ENCODE measurements at places on chromosomes 4 and X.

DNA sequence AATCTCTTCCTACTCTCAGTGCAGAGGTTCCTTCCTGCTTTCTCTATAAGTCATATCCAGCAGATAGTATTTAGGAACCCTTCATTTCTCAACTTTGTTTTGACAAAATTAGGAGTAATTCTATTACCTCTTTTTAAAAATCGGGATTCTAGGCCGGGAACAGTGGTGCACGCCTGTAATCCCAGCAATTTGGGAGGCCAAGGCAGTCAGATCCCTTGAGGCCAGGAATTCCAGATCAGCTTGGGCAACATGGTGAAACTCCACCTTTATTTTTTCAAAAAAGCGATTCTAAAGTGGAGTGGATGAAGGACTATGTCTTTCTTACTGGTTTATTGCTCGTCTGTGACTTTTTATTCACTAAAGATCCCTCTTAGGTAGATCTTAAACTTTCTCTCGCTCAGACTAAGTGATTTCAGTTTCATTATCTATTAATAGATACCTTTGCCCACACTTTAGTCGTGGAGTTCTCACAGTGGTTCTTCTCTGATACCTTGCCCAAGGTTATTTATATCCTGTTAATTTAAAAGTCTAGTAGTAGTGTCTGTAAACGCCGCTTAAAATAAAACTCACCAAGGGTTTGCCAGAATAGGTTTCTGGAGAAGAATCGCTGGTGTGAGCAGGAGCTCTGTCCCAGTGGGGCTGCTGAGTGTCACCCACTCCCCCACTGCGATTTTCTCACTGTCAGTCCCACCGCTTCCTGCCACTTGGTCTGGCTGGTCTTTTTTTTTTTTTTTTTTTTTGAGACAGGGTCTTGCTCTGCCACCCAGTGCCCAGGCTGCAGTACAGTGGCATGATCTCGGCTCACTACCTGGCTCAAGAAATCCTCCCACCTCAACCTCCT lies 27.0 kb upstream of the TMEM131L start:
- no peaks in the 10 kb centered on the region for H3K27me3 ChIP-seq
- H3K27ac ChIP-seq = no peak overlapping the region
- no peak for DNase-seq
- H3K4me1 ChIP-seq = no peaks in the 10 kb centered on the region
- H3K36me3 ChIP-seq = no peaks in the 10 kb centered on the region

DNA sequence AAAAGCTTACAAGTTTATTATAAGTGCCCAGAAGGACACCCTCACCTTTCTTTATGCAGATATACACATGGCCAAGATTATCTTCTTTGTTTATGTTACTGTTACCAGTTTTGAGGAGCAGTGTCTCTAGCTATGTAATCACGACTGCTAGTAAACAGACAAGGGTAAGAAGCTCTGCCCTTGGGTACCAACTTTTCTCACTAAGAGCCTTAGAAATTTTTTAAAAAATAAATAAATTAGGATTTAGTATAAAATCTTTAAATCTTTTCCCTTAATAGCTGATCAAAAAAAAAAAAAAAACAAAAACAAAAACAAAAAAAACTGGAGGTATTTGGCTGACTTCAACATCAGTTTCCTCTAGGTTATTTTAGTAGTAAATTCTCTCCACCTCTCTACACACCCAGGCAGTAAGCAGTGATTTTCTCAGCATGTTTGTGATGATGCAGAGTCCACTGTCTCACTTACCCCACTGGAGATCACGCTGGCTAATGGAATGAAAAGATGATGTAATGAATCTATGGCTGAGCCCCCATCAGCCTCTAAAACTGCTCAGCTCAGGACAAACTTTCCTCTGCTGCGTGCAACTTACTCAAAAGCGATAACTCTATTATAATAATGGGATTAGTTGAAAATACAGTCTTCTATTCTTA lies 125.9 kb downstream of the FRYL start:
- H3K4me3 ChIP-seq = no peak overlapping the region
- no peak overlapping the region for H3K27ac ChIP-seq

DNA sequence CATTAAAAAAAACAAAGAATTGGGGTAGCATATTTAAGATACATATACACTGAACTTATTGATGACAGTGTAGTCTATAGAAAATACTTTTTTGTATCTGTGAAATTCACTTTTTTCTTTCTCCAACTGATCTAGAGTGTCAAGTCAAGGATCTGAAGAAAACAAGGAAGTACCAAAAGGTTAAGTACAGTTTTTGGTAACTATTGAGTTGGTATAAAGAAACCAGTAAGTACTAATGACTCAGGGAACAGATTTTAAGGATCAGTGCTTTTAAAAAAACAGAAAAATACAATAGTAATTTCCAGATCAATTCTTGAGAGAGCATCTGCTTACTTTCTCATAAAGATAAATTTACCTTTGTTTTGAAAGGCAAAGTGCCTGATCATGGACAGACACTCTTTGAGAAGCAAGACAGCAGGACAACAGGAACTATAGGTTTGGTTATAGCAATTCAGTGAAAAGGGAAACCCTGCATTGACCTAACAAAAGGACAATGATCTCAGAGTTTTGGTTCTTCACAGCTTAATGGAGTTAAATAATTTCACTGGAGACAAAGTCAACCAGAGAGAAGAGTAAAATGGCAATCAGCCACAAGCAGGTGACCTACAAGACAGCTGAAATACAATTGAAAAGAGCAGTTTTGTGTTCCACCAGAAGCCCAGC lies 23.4 kb downstream of the TRMT10A start:
- no peak for DNase-seq
- H3K4me3 ChIP-seq = no peak overlapping the region
- H3K27ac ChIP-seq = no peak overlapping the region
- no peaks in the 10 kb centered on the region for H3K36me3 ChIP-seq

DNA sequence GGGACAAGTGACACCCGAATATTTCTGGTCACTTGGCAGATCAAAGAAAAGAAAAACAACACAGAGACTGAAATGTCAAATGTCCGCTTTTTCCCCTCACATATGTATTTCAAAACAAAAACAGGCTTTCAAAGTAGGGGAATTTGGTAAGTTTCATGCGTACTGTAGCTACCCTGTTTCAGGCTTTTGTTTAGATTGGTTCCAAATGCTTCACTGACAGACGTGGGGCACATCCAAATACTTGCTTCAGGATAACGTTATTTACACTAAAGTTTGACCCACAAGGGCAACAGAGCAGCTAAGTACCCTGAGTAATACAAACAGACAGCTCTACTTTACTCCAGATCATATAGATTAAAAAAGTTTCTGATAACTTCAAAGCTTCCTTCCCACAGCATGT lies 804.5 kb upstream of the POU3F4 start:
- no peaks in the 10 kb centered on the region for H3K36me3 ChIP-seq
- no peaks in the 10 kb centered on the region for H3K27me3 ChIP-seq
- DNase-seq = no peak
- H3K4me1 ChIP-seq = no peaks in the 10 kb centered on the region
- no peak overlapping the region for H3K27ac ChIP-seq

DNA sequence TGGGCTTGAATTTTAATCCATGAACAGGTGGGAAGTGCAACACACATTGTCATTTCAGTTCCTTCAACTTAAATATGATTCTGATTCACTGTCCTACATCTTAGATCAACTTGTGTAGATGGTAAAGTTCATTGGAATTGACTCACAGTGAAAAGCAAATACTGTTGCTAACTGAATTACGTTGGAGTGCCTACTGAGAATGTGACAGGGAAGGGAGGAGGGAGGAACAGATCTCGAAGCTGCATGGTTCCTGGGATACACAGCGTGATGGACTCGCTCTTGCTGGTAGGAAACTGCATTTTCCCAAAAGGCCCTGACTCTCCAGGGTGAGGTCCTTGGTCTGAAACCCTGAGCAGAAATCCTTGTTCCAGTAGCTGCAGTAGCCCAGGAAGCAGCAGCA lies 284.2 kb downstream of the USP46 start:
- no peak for DNase-seq
- H3K27me3 ChIP-seq = no peaks in the 10 kb centered on the region
- H3K4me3 ChIP-seq = no peak overlapping the region
- no peak overlapping the region for H3K27ac ChIP-seq
- H3K36me3 ChIP-seq = no peaks in the 10 kb centered on the region
- no peaks in the 10 kb centered on the region for H3K4me1 ChIP-seq

DNA sequence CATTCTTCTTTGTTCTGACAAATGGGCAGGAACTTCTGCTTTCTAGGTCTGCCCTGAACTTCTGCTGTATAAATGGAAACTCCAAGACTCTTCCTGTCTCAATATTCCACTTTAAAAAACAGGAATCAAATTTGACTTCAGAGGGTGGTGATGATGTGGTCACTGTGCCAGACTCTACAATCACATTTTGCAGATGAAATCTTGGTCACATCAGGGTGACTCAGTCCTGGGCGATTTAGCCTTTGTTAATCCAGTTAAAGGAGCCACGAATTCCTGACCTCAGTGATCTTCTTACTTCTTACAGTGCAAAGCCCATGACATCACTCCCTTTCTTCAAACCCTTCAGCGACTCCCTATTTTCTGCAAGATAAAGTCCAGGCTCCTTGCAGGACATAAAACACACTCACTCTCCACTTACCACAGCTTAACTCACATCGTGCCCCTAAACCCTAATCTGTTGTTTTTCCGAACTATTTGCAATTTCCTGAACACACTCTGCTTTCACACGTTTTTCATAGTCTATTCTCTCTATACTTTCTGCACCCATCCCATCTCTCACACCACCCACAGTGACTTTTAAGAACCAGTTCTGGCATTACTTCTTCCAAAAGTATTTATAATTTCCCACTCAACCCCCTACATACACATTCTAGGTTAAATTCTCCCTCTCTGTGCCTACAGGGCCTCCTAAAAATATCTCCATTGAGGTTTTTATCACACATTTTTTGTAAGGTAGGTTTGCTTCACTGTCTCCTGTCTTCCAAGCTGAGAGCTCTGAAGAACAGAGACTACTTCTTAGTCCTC lies 11.1 kb downstream of the GASK1B start:
- no peaks in the 10 kb centered on the region for H3K27me3 ChIP-seq
- DNase-seq = no peak
- H3K4me3 ChIP-seq = no peak overlapping the region
- H3K36me3 ChIP-seq = no peaks in the 10 kb centered on the region

Measured in RWPE2 (cell line).